ENCODE measurements at places on chromosomes 7 and 10.

DNA sequence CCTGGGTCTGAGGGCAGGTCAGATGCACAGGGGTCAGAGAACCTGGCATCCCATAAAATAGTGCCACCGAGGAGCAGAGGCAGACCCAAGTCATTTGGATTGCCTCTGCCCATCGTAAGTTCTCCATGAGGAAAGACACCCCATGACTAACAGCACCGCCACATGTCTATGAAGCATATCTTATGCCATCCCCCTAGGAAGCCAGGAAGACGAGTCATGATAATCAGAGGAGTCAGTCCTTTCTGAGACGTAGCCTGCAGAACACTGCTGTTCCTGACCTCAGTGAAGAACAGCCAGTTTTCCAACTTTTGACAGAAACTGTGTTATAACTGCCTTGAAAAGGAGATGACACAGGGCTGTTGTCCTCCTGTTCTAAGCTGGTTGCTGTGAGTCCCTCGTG, 51.2 kb downstream of the INSYN2A start:
- DNase-seq = no peak

- peak; percentile 35 for DNase-seq
These were observed 45.5 kb upstream of the ABLIM1 start for GRCh38 chr10:114703377-114704107.

- DNase-seq = no peak
These were observed 19.4 kb downstream of the NOBOX start for GRCh38 chr7:144384071-144384470.

- no peak for DNase-seq
These were observed 50.6 kb downstream of the ZNF438 start for GRCh38 chr10:30980951-30981616.

DNA sequence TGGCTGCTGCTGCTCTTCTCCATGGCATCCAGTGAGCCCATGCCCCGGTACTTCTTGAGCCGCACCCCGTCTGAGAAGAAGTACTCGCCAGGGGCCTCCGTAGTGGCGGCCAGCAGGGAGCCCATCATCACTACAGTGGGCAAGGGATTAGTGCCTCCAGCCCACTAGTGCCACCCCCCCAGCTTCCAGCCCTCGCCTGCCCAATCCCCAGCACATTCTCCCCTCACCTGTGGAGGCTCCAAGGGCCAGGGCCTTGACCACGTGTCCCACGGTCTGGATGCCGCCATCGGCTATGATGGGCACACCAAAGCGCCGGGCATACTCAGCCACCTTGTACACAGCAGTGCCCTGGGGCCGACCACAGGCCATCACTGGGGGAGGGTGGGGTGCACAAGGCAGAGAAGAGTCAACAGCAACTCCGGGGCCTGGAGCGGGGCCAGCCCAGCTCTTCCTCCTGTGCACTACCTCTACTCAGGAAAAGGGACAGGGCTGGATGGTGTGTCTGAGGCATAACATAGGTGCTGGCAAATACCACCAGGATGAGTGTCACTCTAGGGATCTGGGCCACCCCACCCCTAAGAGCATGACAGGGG, 14.8 kb downstream of the IMPDH1 start:
- DNase-seq = no peak

GRCh38 chr7:105297309-105297708, 91.4 kb downstream of the SRPK2 start:
- DNase-seq = no peak

DNA sequence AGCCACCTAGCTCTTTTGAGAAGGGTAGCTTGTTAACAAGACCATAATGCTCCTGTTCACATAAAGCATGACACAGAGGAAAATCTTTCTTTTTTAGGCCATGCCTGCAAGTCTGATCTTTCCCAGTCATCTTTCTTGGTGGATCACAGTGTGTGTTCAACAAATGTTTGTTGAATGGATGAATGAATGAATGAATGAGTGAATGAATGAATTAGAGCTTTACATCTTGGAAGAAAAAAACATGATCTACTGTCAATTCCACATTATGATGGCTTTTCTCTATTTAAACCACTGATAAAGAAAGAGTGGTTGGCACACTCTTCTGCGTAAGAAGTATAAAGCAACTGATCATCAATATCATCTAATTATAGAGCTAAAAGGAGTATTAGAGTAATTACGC, 148.7 kb downstream of the CCDC71L start:
- no peak for DNase-seq

All from Jurkat, Clone E6-1 (cell line).